ENCODE measurements at places on chromosomes 2 and 18.

- no peak for DNase-seq
These were observed 8.9 kb downstream of the ECEL1 start for GRCh38 chr2:232478571-232479340.

DNA sequence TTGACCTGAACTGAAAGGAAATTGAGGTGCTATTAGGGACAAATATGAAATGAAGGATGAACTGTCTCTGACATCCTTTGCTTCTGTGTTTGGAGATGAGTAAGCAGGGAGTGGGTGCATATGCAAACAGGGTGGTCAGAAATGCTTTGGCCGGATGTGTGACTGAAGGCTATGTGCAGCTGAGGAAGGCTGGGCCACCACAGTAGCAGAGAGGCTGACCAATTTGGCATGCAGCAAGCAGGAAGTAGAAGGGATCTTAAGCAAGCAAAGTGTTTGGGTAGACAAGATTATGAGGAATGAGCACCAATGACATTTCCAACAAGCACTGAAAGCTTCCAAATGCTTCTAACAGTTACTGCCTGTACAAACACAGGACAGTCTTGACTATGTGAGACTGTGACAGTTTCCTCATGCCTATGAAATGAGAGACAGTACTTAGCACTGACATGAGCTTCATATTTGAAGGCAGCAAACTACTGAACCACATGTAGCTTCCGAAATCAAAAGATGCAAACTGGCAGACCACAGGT is 3.3 kb upstream of the ACTR3 start:
- DNase-seq = no peak

DNA sequence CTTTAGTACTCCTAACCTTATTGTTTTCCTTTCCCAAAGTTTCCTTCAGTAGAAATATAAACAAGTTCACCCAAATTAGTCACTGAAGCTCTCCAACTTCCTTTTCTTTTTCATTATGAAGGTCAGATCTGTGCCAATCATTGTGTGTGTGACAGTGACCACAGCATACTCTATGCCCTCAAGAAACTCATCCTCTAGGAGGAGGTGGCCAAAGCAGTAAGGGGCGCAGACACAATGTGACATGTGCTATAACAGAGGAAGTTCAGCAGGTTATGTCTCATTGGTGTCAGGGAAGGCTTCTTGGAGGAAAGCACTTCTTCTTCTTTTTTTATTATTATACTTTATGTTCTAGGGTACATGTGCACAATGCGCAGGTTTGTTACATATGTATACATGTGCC is 60.0 kb upstream of the PSME4 start:
- DNase-seq = no peak

GRCh38 chr2:86249579-86250391 is 50.5 kb downstream of the MRPL35 start:
- DNase-seq = no peak

GRCh38 chr2:161371869-161372268 is 44.2 kb upstream of the TBR1 start:
- no peak for DNase-seq

DNA sequence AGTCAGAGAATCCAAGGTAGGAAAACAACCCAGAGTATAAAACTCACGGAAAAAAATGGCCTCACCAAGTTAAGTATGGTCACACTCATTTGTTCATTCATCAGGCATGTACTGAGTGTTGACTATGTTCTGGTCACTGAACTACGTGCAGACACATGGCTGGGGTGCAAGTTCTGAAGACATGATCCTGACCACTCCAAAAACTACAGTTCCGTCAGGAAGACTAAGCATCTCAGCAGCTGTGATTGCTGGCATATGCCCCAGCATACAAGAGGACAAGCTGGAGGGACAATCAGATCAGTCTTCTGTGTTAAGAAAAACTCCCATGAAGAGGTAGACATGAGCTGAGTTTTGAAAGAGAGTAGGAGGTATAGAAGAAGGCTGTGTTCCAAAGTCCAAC is 72.8 kb downstream of the TCF4 start:
- no peak for DNase-seq

DNA sequence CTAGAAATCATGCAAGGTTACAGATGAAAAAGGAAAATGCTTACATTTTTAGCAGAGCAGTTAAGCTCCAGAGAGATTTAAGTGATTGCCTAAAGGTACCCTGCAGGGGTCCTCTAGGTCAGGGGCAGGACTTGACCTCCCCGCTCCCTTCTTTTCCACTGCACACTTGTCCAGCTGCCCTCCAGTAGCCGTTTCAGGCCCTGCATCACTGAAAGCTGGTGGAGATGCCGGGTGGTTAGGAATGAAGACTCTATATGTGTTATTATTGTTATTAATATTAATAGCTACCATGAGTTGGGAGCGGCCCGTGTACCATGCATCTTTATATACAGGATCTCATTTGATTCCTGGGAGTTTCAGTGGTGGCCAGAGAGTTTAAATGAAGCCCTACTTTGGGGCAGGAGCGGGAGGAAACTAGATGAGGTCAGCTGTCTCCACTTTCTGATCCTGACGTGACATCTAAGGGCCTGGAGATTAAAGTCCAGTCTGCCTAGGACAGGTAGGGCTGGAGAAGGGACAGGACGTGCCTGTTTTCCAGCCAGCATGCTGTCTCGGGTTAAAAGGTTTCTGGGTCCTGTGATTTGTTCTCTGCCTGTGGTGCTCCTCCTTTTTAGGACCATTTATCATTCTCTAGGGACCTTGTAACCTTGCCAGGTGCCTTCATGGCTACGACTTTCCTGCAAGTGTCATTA is 2.1 kb downstream of the TMEM37 start:
- DNase-seq = no peak

- DNase-seq = no peak
These were observed 82.6 kb downstream of the PKP4 start for GRCh38 chr2:158539176-158540005.

DNA sequence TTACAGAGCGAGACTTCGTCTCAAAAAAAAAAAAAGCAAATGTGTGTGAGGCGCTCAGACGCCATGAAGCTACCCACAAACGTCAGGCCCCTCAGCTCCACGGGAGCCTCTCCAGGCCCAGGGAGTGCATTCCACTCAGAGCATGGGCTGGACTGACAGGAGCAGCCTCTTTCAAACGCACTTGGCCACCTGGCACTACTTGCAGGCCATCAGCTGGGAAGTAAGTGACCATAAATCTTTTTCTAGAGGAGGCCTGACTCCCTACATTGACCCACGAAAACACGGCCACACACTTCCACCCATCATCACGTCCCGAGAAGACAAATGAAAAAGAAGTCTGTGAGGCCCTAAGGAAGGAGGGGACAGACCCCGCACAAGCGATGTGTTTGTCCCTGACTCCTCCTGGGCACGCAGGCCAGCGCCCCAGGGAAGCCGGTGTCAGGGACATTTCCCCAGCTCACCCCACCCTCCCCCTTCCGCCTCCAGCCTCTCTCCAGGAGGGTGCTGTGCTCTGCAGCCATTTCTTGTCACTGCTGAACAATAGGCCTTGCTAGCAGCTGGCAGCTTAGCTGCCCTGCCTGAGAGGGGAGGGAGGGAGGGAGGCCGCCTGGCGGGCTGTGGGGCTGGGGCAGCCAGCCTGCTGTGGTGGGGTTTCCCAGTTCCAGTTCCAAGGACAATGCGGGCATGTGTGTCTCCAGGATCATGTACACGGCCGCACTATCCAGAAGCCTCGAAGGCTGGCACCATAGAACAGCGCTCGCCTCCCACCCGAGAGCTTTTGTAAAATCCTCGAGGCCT is 26.6 kb downstream of the SERTAD2 start:
- no peak for DNase-seq

GRCh38 chr2:212939777-212940531 is 211.5 kb downstream of the IKZF2 start:
- DNase-seq = no peak

GRCh38 chr2:45649858-45650811 is 1.3 kb upstream of the PRKCE start:
- DNase-seq = peak; percentile 29

GRCh38 chr2:233416706-233417105 is 62.4 kb downstream of the DGKD start:
- DNase-seq = no peak

GRCh38 chr2:123808243-123808642 is 216.8 kb upstream of the CNTNAP5 start:
- no peak for DNase-seq

GRCh38 chr2:172323256-172323655 is 104.1 kb upstream of the ITGA6 start:
- no peak for DNase-seq

- DNase-seq = no peak
These were observed 33.8 kb downstream of the TMEM182 start for GRCh38 chr2:102795641-102796040.

DNA sequence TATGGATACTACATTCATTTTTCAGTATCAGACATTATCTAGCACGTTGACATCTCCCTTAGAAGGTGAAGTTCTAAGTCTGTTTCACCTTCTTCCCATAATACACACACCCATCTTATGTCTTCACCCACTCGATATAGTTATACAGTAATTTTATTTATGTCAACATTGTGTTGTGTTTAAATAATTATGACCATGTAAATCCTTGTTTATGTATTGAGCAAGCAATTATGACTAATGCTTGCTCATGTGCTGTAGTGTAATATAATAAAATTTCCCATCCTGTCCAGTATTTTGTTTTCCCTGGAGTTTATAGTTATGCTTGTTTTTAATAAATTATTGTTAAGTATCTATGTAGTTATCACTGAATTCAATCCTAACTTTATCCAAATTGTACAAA is 163.2 kb downstream of the MTX2 start:
- no peak for DNase-seq

- no peak for DNase-seq
These were observed 24.0 kb downstream of the CROCC2 start for GRCh38 chr2:240930096-240930630.

DNA sequence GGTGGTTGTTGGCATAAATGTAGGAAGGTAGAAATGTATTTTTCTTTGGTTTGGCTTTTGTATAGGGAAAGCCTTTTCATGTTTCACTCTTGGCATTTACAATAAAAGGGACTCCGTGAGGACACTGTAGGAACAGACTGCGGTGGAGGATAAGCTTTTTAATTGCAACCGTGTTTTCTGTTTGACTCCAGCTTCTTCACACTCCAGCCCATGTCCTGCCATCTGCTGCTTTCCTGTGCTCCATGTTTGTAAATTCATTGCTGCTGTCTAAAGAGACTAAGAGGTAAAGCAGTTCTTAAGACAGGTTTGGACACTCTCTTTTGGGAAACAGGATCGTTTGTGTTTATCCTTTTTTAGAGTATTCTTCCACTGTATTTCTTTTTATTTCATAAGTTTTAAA is 33.3 kb downstream of the WDR75 start:
- no peak for DNase-seq

- DNase-seq = no peak
These were observed 86.2 kb downstream of the MCFD2 start for GRCh38 chr2:46829231-46829995.

DNA sequence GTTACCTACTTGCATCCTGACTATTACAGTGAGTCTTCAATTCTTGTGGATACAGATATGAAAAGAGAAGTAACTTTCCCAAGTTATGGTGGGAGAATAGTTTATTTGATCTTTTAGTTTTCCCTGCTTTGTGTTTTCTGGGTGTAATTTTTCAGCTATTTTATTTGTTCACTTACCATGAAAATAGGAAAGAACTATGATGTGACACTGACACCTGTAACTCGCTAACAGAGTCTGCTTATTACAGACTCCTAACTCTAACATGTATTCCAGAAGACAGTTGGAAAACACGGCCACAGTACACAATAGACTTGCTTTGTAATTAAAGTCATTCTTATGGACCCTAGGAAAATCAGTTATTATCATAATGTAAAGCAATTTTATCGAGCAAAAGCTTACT is 323.2 kb downstream of the LRRTM1 start:
- no peak for DNase-seq

GRCh38 chr2:236107536-236107935 is 60.6 kb downstream of the GBX2 start:
- no peak for DNase-seq

GRCh38 chr2:197238043-197238365 is 72.6 kb downstream of the ANKRD44 start:
- DNase-seq = no peak

DNA sequence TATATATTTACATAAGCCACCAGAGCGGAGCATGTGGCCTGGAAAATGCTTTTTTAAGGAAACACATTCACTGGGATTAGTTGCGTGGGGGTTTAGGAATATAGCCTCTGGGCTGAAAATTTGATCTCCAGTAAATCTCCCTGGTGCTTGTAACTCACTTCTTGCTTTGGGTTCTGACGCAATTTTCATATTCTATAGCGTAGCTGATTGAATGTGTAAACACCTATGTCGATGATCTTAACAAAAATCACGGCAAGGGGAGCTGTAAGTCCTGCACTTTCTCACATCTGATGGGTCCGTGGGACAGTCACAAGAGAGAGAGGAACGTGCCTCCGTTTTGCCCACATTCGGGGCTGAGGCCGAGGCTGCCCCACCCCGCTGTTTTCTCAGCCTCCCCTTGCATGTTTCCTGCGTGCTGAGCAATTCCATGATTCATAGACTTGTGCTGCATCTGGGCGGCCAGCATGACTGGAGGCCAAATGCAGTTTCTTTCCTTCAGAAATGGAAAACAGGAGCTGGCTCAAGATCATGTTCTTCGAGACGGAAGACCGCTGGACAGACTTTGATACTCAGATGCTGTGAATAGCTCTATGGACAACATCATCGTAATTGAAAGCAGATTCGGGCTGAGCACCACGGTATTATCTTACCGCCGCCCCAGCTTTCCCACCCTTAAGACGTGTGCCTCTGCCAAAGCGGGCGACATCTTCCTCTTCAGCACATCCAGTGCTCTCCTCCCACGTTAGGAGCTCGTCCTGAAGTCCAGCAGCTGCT is 109.2 kb downstream of the TMEM18 start:
- no peak for DNase-seq

DNA sequence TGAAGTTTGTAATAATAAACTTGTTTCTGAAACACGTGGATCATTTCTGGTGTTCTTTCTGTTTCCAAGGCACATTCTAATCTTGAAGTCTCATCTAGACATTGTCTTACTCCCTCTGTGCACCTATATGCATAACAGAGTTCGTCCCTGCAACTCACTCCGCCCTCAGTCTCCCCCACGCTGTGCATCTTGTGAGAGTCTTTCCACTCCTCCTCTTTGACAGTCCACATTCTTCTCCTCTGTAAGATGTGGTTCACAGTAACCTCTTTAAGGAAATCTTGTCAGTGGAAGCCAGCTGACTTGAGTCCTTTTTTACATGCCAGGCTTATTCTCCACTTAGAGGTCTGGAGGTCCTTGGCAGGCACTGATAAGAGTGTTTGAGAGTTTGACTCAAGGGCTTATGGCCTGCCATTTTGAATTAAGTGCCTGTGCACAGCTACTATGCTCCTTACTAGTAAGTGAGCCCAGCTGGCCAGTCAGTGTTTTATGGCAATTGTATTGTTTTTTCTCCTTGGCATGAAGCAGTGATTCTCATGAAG is 108.9 kb upstream of the IL1R2 start:
- DNase-seq = no peak

DNA sequence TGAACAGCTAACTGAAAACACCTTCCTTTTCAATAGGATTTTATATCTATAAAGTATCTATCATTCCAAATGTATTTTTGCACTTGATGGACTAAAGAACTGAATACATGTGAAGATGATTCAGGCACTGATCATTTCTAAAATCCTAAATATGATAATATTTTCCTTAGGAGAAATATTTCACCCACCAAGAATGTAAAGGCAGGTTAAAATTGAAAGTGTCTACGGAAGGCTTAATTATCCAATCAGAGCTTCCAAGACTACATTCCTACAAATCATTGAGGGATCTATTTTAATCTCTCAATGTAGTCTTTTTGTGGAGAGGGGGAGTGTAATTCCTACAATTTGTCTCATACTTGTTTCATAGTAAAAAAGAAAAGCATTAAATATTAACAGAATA is 3.6 kb downstream of the GALNT3 start:
- DNase-seq = no peak

GRCh38 chr2:110115291-110116032 is at the start of gene MALL:
Gene MALL, minus strand, starts transcription at chr2:110115822. Its CDS starts 30 bp downstream, at chr2:110115792.
- DNase-seq = no peak

- DNase-seq = no peak
These were observed 577 bp upstream of the GLI2 start for GRCh38 chr2:120734930-120735651.
